ENCODE measurements at places on chromosomes 7 and 10. TPM values are rescaled to one million over a fixed set of nuclear protein-coding genes. Genes with fewer than 3 reads are reported as not detected.
A peak's percentile ranks its signal among the peaks of the same experiment; 100 is the strongest.

XRCC2 gene
- 14.8 TPM for total RNA-seq

ZPBP gene
- total RNA-seq: not detected

MSANTD7 gene
- total RNA-seq: 30.4 TPM

TFAM gene
- 124 TPM for total RNA-seq

INSYN2A gene
- total RNA-seq: not detected

HIP1 gene
- total RNA-seq: 6.7 TPM

SPDYE1 gene
- total RNA-seq: not detected

CAMK1D gene
- total RNA-seq: 10.0 TPM

CTAGE6 gene
- total RNA-seq: 0.60 TPM

- DNase-seq: no peak
Measured at GRCh38 chr7:34849163-34849960, 187.9 kb downstream of the DPY19L1 start.

- peak; percentile 46 for DNase-seq
Measured at GRCh38 chr7:101817471-101818286, at the start of gene CUX1. Gene CUX1, plus strand, starts transcription at chr7:101817626. Its CDS starts 14 bp downstream, at chr7:101817640.

GRCh38 chr10:43215758-43216455 is 51.0 kb downstream of the RASGEF1A start:
- DNase-seq: peak; percentile 3

GRCh38 chr10:26755443-26755903 is 58.0 kb downstream of the PDSS1 start:
- DNase-seq: no peak

GRCh38 chr7:102908676-102909075 is 4.1 kb upstream of the LRRC17 start:
- no peak for DNase-seq

GRCh38 chr7:135763261-135763660 is 14.6 kb upstream of the FAM180A start:
- no peak for DNase-seq

DNA sequence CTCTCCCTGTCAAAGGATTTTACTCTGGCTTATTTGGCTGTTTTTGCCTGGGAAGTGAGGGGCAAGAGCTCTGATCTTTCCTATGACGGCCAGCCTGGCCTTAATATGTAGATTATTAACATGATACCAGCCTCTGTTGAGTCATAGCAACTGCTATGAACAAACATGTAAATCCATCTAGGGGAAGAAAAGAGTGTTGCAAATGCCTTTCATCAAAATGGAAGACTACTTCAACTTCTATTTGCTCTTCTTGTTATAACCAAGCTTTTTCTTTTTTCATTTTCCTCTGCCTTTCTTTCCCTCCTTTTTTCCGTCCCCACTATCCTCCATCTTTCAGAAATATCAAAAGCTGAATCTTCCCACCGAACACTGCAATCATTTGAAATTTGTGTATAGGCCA is 46.6 kb downstream of the BTRC start:
- no peak for DNase-seq

GRCh38 chr10:10092581-10092980 is 925.1 kb upstream of the CELF2 start:
- no peak for DNase-seq

DNA sequence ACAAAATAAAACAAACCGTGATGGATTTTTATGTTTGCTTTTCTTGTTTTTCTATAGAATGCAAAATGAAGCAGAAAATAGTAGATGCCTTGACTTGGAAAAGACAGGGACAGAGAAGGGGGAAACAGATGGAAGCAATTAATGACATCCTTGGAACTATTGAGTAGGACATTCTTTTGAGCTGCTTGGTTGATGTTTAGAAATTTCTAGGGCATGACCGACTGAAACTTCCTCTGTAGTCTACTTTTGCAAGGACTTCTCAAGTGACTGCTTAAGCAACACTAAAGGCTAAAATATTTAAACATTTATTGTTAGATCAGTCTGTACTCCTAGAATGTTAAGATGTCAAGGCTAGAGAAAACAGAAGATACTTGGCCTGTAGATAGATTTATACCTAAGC is 49.4 kb downstream of the VCL start:
- no peak for DNase-seq

- DNase-seq: no peak
Measured at GRCh38 chr7:18393465-18394118, 102.0 kb upstream of the HDAC9 start.

GRCh38 chr10:101536800-101537199 is 51.3 kb downstream of the POLL start:
- DNase-seq: no peak

DNA sequence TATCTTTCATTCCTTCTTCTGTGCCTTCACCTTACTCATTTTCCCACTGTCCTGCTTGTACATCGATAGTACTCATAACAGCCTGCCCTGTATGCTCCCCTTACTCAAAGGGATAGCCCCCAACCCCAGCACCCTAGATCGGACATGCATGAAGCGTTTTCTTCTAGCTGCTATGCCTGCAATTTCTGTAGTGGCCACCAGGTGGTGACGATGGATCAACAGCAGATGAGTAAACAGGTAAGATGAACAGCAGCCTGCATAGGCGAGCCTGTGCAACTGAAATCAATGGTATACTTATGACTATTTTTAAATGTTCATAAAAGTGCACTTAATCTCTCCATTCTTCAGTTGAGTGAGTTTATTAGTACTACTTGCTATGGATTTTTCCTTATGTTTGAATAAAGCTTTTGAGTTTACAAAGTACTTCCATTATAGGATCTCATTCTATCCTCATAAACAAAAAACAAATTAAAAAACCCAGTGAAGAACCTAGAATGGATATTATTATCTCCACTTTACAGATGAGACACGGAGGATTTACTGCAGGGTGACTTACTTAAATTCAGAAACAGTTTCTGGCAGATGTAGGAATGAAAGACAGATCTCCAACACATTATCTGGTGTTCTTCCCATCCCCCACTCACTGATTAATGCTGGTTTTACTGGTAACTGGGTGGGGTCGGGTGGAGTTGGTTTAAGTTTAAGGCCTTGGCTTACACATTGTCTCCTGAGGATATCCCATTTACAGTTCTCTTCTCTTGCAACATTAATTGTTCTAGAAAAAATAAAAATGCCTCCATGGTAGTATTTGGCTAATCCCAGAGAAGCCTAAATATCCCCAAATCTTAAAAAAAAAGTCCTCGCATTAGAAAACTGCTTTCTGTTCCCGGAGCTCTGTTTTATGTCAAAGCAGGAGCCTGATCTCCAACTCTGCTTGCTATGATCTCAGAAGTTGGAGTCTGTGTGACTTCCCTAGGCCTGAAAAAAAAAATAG is 222.1 kb downstream of the GLI3 start:
- no peak for DNase-seq

DNA sequence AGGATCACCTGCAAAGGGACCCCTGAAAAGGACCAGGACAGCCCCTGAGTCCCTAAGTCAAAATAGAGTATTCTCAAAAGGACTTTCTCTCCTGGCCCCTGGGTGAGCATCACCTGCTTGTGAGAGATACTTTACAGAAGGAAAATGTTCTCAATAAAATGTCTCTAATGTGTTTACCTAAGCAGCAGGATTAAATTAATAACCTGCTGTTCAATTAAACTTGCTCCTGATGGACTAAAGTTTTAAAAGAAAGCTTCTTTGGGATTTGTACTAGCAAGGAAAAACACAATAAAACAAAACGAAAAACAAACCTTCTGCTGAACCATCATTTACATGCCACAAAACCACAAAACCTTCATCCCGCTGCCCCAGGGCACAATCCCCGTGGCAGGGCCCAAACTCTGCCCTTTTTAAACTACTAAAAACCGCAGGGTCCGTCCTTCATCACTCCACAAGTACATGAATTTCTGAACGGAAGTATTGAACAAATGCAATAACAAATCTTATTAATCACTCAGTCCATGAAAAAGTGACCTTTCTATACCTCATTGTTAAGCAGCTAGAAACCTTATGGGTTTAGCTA is 197.7 kb downstream of the TCERG1L start:
- no peak for DNase-seq

- DNase-seq: no peak
Measured at GRCh38 chr10:88896372-88896993, 16.4 kb downstream of the STAMBPL1 start.

DNA sequence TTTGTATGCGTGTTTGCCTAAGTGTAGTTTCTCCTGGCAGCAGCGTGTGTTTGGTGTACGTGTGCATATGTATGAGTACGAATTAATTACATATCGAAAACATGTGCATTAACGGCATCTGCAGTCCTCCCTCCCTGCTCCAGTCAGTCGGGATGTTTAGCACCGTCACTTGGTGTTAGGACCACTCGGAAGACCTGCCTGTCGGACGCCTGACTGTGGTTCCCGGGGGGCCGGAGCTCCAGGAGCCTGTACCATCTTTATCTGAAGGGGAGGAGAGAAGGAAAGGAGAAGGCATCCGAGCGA is 1.1 kb upstream of the CNTNAP2 start:
- no peak for DNase-seq

- no peak for DNase-seq
Measured at GRCh38 chr7:99098824-99099498, 44.9 kb downstream of the SMURF1 start.

DNA sequence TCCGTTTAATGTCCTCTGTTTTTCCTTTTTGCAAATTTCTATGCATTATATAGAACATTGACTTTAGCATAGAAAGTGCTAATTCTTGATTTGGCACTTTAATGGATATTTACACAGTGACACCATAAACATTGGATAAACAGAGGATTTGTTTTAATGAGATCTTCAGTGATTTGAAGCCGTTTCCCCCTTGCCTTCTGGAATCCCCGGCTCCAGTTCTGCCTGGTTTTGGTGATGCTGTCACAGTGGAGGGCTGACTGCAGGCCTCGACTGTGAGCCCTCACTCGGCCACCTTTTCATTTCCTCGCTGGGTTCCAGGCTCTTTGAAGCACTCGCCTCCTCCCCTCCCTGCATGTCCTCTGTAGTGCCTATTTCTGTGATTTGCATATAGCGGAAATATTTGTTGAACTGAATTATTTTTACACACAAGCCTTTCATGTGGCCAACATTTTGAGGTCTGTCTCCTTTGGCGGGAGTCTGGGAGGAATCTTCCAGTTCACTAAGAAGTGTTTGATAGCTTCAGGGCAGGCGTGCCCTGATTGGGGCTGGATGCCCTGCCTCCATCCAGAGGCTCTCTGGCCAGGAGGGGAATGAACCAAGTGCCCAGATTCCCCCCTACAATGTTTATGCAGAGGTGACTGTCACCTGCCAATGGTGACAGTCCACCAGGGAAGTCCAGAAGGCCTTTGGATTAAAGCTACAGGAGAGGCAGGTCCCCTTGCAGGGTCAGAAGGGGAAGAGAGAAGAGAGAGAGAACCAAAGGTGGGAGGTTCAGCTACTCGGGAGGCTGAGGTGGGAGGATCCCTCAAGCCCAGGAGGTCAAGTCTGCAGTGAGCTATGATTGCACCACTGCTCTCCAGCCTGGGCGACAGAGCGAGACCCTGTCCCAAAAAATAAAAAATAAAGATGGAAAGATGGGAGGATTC is 67.5 kb downstream of the CUX1 start:
- DNase-seq: peak; percentile 22

DNA sequence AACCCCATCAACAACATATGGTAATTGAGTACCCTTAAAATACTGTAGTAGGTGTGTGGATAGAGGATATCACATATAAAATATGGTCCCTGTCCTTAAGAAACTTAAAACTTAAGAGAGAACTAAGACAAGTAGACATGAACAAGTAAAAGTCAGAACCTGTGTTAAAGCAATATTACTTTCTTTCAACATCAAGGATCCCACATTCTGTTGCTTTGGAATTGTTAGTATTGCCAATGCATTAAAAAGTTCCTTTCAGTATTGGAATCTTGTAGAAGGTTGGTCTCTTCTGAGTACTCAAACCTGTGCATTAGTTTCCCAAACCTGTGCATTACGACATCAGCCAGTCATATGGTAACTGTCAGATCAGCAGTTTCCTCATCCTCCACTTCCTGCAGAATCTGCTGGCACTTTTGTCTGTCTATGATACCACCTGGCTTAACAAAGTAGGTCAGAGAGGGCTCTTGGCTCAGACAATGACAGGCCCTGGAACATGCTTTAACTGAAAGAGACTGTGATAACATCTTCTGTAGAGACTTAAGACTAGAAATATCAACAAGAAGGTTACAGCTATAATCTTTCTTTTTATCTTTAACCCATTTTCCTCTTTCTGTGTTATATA is 56.5 kb downstream of the CCDC71L start:
- peak; percentile 7 for DNase-seq

DNA sequence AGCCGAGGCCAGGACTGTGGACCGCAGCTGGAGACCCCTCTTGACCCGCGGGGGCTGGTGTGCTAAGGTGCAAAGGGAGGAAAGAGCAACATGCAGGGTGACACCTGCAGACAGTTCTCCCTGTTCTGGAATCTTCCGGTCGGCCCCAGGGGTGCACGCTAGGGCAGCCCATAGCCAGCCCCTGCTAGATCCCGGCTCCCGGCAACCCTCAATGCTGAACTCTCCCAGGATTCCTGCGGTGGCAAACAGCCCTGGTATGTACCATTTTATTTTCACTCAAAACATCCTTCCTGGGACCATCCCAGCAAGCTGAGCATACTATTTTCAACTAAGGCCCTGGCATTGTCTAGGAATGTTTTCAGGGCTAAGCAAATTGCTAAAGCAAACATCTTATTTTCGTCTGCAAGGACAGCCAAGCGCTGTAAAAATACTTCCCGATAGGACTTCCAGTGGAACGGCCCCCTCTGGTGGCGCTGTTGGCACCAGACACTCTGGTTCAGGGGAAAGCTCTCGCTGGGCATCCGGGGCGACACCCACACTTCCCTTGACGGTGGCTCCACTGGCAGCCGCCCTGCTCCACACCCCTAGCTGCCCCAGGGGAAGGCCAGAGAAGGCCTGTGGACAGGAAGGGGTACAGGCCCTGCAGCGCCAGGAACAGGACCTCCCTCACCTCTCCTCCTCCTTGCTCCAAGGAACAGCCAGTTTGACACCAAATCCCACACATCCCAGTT is 99.4 kb downstream of the CTBP2 start:
- no peak for DNase-seq

- DNase-seq: no peak
Measured at GRCh38 chr7:108055611-108056021, 52.7 kb upstream of the LAMB1 start.

GRCh38 chr10:49679480-49679893 is at the start of gene C10orf53:
Gene C10orf53, plus strand, starts transcription at chr10:49679651. Its CDS starts 47 bp downstream, at chr10:49679698.
- DNase-seq: no peak

DNA sequence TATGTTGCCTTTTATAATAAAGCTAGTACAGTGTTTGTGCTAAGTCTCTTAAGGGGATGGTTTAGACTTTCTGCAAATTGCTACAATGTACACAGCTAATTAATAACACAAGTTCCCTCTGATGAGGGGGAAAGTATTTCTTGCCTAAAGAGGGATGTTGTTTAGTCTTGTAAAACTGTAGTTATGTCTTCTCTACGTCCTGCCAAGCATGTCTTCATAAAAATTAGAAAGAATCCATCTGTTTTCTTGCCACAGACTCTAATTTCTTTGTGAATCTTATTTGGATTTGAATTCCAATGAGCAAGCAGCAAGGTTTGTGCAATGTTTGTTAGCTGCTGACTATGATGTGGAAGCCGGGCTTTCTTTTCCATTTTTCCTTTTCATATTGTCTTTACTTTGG is 28.2 kb downstream of the ADARB2 start:
- no peak for DNase-seq
